Liver (tissue), 10 donors: ENCODE measurements at places on chromosomes 12 and 14.

- peak; percentile 66 for DNase-seq
Measured at GRCh38 chr12:14629832-14630710, 62.4 kb upstream of the PLBD1 start.

DNA sequence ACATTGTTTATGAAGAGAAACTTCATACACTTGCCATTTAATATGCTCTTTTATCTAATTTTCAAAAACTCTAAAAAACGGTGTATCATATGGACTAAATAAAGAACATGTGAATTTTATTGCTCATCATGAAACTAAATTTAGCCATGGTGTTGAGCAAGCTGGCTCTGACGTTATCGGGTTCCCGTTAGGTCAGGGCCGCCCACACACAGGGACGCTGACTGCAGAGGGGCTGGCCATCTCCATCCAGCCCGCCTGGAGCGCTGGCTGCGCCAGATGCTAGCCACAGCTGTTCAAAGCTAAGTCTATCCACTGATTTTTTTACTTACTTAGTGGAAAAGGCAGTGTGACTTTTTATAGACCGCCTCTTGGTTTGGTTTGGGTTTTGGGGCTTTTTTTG is 36.5 kb upstream of the DYNC1H1 start:
- DNase-seq = no peak

GRCh38 chr14:58752771-58753201 is 115.0 kb downstream of the DACT1 start:
- peak; percentile 64 for DNase-seq

DNA sequence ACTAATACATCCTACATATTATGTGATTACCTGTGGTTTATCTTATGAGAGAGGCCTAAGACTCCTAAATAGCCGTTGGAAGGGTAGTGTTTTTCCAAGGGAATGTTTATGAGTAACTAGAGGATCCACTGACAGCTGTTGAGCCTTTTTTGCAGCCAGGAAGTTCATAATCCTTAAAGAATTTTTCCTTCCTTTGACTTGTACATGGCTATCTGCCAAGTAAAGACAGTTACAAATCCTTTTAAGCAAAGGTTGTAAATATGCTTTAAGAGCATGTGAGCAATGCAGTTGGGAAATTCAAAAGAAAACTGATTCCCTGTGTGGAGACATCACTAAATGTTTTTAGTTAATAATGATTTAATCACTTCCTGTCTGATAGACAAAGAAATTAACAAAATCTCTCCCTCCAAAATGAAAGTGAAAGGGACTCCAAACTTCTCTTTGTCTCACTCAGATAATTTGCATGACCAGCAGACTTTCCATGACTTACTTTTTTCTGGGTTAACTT is 333.8 kb downstream of the PDZRN4 start:
- no peak for DNase-seq

GRCh38 chr12:7395950-7396349 is 48.0 kb downstream of the CD163L1 start:
- no peak for DNase-seq

GRCh38 chr12:121976950-121977349 is 44.7 kb upstream of the BCL7A start:
- no peak for DNase-seq

- DNase-seq = no peak
Measured at GRCh38 chr12:24631676-24632426, 317.1 kb downstream of the BCAT1 start.
